Right hindlimb (tissue), 1 donor: ENCODE measurements at places on chromosomes 3 and 15.

DNA sequence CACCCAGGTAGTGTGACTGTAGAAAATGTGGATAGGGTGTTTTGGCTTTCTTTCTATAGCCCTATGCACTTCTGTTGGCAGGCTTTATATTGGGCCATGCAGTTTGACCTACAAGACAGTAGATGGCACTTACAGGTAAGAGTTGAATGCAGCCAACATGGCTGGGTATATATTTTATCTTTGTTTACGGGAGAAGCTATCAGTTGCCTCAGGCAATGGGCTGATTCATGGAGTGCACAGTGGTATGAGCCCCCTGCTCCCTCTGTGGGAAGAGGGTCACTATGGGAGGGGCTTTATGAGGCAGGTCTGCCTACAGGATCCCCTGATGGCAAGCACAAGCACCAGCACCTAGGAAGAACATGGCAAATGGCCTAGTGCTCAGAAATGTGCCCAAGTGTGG lies 301.2 kb upstream of the CDIN1 start:
- DNase-seq: no peak

DNA sequence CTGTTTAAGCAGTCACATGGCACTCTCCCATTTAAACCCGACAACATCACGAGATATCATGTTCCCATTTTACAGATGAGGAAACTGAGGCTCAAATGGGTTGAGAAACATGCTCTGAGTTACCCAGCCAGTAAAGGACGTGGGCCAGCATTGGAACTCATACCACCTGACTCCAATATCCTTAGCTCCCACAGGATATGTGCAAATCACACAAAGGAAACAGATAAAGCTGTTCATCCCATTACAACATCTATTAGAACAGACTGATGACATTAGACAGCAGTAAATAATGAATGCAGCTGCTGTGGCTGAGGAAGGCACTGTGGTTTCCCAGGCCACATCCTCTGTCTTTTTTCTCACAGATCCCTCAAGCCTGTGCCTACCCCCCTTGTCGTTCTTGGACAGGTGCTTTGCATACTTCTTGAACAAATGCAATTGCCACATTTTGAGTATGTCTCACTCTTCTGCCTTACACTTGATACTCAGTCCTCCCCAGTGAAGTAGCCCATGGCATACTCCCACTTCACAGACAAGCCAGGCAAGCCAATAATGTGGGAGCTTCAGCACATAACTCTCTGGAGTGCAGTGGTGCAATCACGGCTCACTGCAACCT lies 17.7 kb downstream of the FRMD4B start:
- no peak for DNase-seq

DNA sequence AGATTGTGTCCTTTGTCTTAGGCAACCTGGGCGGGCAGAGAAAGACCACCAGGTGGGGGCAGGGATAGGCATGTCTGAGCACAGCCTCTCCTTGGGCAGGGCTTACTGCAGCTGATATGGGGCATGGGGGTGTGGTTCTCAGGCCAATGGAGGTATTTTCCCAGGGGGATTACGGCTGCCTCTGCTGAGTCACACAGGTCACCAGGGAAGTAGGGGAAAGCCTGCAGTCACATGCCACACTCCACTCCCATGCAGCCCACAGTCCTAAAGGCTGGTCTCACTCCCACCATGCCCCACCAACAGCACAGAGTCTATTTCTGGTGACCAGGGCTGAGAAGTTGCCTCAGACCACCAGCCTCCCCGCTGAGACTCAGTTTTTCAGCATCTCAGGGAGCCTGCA lies 466.4 kb downstream of the DIPK2A start:
- no peak for DNase-seq

DNA sequence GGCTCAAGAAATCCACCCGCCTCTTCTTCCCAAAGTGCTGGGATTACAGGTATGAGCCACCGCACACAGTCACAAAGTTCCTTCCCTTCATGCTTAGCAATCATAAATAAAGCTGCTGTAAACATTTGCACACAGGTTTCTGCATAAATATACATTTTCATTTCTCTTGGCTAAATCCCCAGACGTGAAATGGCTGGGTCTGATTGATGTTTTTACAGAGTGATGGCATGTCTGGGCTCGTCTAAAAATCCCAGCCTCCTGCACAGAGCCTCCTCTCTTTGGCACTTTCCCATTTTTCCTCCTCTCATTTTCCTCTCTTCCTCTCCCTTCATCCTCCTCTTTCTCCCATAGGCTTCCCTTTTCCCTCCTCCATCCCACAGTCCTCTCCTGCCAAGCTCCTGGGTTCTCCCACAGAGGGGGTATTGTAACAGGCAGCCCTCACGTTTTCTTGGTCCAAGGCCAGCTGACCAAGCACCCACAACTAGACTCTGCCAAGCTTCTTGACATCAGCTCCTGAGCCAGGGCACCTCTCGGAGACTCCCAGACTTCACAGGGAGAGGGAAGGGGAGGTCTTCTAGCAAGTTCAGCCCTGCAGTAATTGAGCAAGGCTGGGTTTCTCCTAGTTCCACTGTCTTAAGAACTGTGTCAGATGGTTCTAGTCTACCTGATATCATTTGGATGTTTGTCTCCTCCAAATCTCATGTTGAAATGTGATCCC lies 10.5 kb upstream of the PLA2G4E start:
- DNase-seq: no peak

GRCh38 chr3:6716420-6716819 lies 144.5 kb upstream of the GRM7 start:
- no peak for DNase-seq

DNA sequence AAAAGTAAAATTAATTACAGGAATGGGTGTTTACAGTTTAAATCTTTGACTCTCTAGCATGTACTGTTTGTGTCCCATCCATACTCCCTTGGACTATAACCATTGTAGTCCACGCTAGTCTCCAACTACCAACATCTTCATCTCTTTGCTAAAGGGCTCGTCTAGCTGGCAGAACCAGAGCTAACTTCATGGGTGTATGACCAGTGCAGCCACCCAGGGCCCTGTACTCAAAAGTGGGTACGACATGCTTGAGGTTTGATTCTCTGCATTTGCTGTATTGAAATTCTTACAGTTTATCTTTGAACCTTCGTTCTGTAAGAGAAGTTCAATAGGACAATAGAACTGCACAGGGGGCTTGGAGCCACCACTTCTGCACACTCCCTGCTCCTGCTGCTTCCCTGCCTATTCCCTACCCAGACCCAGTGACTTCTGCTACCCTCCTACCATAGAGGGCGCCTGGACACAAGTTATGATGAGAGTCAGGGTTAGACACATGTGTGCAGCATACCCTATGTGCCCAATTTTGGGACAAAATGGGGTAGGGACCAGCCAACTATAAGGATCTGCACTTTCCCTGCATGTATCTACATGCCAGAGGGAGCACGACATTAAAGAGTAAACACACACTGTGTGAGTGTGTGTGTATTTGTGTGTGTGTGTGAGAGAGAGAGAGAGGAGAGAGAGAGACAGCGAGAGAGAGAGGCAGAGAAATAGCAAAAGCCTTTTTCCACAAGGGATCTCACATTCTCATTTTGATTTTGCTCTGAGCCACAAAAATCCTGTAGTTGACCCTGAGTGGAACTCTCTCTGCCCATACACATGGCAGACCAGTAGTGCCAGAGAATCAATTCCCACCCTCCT lies 59.0 kb upstream of the NECTIN3 start:
- DNase-seq: no peak

GRCh38 chr15:70420948-70421482 lies 323.3 kb upstream of the TLE3 start:
- DNase-seq: no peak

- peak; percentile 93 for DNase-seq
Observed at GRCh38 chr15:38129531-38130204, 123.0 kb upstream of the SPRED1 start.

DNA sequence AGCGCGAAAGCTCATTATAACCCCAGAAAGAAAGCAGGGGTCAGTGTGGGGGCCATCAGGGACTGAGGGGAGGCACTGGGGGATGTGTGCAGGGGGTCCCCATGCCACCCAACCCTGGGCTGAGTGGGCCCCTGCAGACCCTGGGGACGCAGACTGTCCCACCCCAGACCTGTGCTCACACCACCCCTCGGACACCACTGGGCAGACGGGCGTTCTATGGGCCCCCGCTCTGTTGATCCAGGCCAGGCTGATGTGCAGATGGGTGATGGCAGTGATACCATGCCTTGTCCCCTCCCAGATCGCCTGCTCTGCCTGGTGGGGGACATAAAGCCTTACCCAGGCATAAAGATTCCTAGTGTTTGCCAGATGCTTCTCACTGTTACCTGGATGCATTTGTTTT lies 259.7 kb upstream of the TLE3 start:
- DNase-seq: peak; percentile 14

DNA sequence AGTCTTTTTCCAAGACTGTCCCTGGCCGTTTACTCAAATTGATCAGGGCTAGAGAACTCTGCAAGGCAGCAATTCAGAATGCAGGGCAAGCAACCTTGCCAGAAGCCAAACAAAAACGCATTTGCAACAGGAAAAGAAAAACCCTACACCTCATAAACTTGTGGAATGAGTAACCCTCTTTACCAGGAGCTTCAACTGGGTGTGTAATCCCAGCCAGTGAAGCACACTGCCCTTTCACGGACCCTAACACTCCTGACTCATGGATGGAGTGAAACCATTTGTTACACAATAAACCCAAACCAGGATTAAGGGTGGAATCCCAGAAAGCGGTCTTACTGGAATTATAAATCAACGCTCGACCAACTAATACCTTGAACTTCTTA lies 14.8 kb upstream of the LDHAL6B start:
- DNase-seq: no peak

DNA sequence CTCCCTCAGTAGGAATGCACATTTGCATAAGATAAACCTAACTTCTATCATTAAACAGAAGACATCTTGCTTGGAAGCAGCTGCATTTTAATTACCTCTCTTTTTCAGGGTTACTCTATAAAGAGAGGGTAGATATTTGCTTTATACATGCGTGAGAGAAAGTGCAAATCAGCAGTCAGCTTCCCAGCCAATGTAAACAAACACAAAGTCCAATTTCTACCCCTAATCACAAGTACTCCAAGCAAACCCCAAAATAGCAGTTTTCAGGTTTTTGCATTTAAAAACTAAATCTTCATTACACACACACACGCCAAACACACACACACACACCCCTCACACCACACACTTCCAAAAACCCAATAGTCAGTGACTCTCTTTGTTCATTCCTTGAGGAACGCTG lies 303.9 kb upstream of the ALCAM start:
- DNase-seq: no peak

DNA sequence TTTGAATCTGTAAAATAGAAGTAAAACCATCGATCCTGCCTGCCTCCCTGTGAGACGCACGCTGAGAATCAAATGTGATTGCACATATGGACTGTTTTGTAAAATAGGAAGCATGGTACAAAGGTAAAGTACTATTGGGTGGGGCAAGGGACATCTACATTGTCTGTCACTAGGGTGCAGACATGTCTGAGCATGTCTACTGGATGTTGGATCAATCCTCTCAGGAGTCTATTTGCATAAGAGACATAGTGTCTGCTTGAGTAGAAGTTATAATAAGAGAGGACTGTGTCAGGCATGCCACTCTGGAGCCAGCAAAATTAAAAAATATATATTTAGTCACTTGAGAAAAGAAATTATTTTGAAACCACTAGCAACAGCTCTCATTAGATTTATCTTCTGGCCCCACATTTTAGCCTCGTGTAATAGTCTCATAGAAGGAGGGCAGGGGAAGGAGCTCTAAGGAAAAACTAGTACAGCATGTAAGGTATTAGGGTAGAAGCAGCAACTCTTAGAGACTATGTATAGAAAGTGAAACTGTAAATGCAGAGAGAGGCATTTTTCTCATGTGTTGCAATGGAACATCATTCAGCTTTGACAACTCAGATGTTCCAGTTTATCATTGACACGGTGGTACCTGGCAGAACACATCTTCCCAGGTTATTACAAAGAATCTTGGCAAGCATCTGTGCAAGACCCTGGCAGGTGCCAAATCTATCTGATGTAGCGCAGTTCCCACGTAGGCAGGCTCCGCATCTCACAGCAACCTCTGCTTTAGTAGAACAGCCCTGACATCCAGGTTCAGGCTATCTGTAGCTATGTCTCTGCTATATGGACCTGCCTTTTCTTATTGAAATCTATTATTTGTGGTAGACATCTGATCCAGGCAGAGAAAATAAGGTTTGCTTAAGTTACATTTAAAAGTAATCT lies 85.2 kb upstream of the CHL1 start:
- no peak for DNase-seq

DNA sequence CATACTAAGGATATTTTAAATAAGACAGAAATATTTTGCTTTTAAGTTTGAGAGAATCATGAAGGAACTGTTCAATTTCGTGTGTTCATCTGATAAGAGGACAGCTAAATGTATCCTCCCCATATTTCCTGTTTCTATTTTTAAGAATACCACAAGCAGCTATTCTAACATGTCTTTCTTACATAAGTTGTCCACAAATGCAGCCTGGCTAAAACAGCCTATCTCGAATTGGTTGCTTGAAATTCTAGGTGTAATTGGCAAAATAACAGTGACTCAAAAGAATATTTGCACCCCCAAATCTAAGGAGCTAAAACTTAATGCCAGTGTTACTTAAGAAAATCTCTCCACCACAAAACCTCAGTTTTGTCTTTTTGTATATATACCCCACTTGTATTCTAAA lies 35.0 kb downstream of the BTLA start:
- DNase-seq: no peak

DNA sequence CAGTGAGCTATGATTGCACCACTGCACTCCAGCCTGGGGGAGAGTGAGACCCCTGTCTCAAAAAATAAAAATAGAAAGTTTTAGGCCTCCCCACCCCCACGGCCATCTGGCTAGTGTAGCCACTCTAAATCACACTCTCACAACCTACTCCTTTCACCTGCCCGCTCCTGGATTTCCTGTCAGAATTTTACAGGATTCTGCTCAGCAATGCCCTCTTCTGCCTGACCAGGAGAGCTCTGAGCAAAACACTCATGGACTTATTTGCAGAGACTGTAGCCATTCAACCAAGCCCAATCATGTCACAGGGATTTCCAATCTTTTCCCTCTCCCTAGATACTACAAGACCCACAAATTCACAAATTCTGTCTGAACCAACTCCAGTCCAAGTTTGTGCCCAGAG lies 242.6 kb upstream of the TPRG1 start:
- no peak for DNase-seq

GRCh38 chr15:48624700-48625099 lies 20.8 kb downstream of the FBN1 start:
- DNase-seq: no peak
